H4 (cell line): ENCODE measurements at places on chromosomes 6 and 20. TPM values are rescaled to one million over a fixed set of nuclear protein-coding genes. Genes with fewer than 3 reads are reported as not detected.

GPX5 gene
- not detected in 2 replicates for total RNA-seq

EDN1 gene
- total RNA-seq = 3.5 and 6.7 TPM in 2 replicates

RUNX2 gene
- total RNA-seq = 18.3 and 37.7 TPM in 2 replicates

FAM209B gene
- not detected in 2 replicates for total RNA-seq

PDYN gene
- total RNA-seq = not detected in 2 replicates

CLDN20 gene
- not detected in 2 replicates for total RNA-seq

TP53TG5 gene
- not detected in 2 replicates for total RNA-seq

NNAT gene
- not detected in 2 replicates for total RNA-seq

SLC17A3 gene
- 0.39 TPM in 1 of 2 replicates, not detected in the other for total RNA-seq

- DNase-seq = no peak
These were observed 106.2 kb upstream of the BEND3 start for GRCh38 chr6:107221519-107221918.

DNA sequence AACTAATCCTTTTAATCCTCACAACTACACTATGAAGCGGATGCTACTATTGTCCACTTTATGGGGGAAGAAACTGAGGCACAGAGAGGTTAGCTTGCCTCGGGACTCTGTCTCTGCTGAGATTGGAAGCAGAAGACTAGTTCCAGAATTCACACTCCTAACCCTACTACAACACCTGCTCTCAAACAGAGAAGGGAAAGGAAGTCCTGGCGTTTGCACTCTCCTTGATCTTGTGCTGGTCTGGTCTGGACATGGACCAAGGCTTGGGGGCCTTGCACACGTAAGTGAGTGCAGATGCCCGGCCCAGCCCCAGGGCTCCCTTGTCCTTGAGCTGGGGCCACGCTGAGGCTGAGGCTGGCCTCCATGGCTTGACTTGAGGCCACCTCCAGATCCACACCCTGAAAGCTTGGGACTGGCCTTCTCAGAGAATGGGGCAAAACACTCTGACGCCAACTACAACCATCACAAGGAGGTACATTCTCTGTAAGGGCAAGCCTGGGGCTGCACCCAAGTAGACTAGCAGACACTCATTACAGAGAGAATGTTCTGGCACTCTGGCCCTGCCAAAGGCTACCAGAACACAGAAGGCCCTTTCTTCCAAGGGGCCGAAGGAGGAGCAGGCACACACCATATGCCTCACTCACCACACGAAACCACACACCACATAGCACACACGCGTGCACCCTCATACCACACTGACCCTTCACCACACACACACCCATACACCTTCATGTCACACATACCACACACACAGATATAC is 33.3 kb upstream of the EZR start:
- DNase-seq = no peak

- DNase-seq = no peak
These were observed 272.1 kb downstream of the LRFN2 start for GRCh38 chr6:40315060-40315459.

DNA sequence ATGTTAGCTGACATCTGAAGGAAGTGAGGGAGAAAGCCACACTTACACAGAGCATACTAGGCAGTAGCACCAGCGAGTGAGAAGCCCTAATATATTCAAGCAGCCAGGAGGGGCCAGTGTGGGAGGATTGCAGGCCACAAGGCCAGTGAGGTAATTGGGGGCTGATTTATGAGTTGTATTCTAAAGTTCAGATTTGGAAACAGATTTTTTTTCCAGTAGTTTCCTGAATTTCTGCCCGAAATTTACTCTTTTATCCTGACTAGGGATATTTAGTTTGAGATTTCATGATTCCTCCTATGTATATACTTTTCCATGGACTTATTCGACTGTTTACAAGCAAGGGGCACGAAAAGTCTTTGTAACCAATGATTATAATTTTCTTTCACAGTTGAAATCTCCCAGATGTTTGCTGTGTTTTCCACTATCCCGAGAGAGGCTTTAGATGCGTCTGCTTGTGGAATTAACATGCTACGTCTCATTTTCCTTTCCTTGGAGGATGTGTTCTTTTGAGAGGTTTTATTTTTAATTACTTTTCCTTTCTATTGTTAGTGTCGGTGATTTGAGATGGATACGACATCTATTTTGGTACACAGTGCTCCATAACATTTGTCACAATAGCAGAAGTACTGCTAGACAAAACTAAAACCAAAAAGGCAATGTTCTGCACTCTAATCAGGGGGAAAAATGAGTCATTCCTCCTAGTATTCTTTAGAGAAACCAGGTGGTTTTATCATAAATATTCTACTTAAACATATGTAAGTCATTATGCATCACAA is 356.3 kb upstream of the HSF2 start:
- peak; percentile 6 for DNase-seq

- peak; percentile 46 for DNase-seq
These were observed 7.8 kb upstream of the BTN3A1 start for GRCh38 chr6:26394289-26394688.

DNA sequence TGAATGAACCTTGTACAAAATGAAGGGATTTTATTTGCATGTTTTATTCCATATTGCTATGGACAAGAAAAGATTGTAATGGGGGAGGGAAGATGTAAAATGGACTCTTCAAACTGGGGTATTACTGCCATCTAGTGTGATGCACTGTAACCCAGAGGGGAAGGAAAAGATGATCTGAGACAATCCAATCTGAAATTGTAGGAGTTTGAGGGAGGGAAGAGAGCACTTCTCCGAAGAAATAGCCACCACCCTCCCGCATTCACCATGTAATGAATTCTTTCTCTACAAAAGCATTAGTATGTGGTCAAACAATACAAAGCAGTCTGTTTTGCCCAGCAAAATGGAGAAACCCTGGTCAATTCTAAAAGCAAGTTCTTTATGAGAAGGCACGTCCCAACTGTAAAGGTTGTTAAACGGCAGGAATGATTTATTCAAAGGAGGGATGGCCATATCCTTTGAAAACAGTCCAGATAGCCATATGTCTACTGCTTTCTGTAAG is 679.5 kb upstream of the NRSN1 start:
- DNase-seq = peak; percentile 61

DNA sequence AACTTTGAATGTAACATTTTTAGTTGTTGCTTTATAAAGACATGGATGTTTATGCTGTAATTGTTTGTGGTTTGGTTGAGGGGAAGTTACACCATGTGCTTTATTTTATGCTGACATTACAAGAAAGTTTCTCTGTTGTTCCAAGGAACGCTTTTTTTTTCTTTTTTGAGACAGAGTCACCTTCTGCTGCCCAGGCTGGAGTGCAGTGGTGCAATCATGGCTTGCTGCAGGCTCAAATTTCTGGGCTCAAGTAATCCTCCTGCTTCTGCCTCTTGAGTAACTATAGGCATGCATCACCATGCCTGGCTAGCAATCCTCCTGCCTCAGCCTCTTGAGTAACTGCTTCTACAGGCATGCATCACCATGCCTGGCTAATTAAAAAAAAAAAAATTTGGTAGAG is 21.0 kb upstream of the IFNGR1 start:
- DNase-seq = peak; percentile 79

GRCh38 chr6:117477988-117478852 is 4.3 kb upstream of the DCBLD1 start:
- no peak for DNase-seq

DNA sequence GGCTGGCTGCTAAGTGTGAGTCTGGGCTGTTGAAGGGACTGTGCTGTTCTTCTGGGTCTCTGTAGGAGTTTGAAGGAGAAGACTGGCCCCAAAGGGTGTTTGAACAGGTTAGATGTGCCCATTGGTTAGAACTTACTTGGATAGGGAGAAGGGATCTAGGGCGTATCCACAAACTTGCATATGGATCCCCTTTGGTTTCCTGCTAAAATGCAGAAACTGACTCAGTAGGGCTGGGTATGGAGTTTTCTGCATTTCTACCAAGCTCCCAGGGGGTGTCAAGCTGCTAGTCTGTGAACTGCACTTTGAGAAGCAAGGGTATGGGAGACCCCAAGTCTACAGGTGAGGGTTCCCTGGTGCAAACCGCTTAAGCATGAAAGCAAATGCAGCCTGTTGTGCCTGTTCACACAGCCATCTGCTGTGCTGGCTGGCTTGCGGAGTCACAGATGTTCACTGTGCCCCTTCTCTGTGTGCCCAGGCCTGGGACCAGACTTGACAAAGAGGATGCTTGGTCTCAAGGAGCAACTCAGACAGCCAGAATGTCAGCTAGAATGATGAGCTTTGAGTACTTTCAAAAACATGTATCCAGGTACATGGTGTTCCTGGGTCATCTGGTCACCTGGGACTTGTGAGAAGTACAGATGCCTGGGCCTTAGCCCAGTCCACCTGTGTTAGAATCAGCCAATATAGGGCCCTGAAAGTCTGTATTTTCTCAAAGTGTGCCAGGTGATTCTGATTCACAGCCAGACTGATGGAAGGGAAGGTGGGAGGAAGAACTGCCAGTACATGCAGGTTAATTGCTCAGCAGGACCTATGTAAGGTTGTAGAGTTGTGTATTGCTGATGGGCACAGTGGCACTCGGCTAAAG is 7.4 kb downstream of the PPP1R16B start:
- DNase-seq = no peak

GRCh38 chr6:89927791-89928550 is 33.7 kb downstream of the GJA10 start:
- no peak for DNase-seq

DNA sequence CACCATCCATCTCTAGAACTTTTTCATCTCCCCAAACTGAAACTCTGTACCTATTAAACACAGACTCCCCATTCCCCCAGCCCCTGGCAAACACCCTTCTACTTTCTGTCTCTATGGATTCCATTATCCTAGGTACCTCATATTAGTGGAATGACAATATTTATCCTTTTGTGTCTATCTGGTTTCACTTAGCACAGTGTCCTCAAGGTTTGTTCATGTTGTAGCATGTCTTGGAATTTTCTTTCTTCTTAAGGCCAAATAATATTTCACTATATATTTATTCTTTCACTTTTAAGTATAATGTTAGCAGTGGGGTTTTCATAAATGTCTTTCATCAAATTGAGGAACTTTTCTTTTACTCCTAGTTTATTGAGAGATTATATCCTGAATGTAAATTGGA is 56.8 kb upstream of the DSP start:
- DNase-seq = no peak
